Keratinocyte (primary cell): ENCODE measurements at places on chromosomes 6 and 20. TPM values are rescaled to one million over a fixed set of nuclear protein-coding genes. Genes with fewer than 3 reads are reported as not detected.

- no peaks in the 10 kb centered on the region for H3K4me1 ChIP-seq
- H3K27ac ChIP-seq = no peak overlapping the region
- no peaks in the 10 kb centered on the region for H3K36me3 ChIP-seq
- DNase-seq = no peak
- no peaks in the 10 kb centered on the region for H3K27me3 ChIP-seq
Measured at GRCh38 chr6:71678091-71678490, 208.3 kb upstream of the RIMS1 start.

GRCh38 chr6:70520575-70520974 is 46.2 kb upstream of the SDHAF4 start:
- H3K4me3 ChIP-seq = no peak overlapping the region
- H3K4me1 ChIP-seq = no peaks in the 10 kb centered on the region
- H3K27me3 ChIP-seq = no peaks in the 10 kb centered on the region

- no peak for DNase-seq
- H3K27me3 ChIP-seq = no peaks in the 10 kb centered on the region
- H3K4me3 ChIP-seq = no peak overlapping the region
- H3K36me3 ChIP-seq = peaks cover 30% of the 10 kb centered on the region
- H3K4me1 ChIP-seq = peaks cover 10% of the 10 kb centered on the region
- H3K27ac ChIP-seq = no peak overlapping the region
Measured at GRCh38 chr20:48949304-48950170, 28.0 kb downstream of the ARFGEF2 start.

- H3K4me1 ChIP-seq = no peaks in the 10 kb centered on the region
- DNase-seq = no peak
- no peak overlapping the region for H3K4me3 ChIP-seq
Measured at GRCh38 chr6:55286824-55287223, 40.4 kb upstream of the GFRAL start.

GRCh38 chr6:151440498-151440897 is 11.4 kb downstream of the RMND1 start:
- no peak for DNase-seq
- no peak overlapping the region for H3K27ac ChIP-seq
- no peak overlapping the region for H3K4me3 ChIP-seq
- peaks cover 17% of the 10 kb centered on the region for H3K36me3 ChIP-seq

RBL1 gene
- polyA plus RNA-seq = 1.2 to 4.5 TPM (median 4.2 TPM) in 3 replicates

- H3K36me3 ChIP-seq = no peaks in the 10 kb centered on the region
- peaks cover 33% of the 10 kb centered on the region for H3K4me1 ChIP-seq
- no peak overlapping the region for H3K27ac ChIP-seq
- no peaks in the 10 kb centered on the region for H3K27me3 ChIP-seq
- H3K4me3 ChIP-seq = no peak overlapping the region
Measured at GRCh38 chr6:56368491-56368890, 121.1 kb upstream of the COL21A1 start.

DNA sequence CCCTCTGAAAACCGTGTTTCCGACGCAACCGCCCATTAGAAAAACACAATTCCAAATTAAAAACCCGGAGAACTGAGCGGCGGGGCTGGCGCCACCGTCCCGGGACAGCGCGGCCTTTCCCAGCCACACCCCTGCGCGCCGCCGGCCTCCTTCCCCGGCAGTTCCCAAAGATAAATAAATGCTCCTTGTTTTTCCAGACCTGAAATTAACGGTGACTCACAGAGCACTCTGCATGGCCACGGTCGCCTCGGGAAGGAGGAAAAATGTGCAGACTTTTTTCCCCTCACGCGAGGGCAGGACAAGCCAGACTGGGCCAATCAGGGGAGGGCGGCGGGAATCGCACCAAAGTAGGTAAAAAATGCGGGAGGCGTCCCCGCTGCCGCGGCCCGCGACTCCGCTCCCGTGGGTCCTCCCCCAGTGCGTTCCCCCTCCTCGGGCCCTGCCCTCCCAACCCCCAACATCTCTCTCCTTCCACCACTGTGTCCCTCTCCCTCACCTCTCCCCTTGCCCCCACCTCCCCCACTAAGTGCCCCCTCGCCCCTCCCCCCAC is 828 bp upstream of the DSTN start:
- peaks cover 34% of the 10 kb centered on the region for H3K4me1 ChIP-seq
- H3K27me3 ChIP-seq = no peaks in the 10 kb centered on the region
- H3K36me3 ChIP-seq = peaks cover 3% of the 10 kb centered on the region

DNA sequence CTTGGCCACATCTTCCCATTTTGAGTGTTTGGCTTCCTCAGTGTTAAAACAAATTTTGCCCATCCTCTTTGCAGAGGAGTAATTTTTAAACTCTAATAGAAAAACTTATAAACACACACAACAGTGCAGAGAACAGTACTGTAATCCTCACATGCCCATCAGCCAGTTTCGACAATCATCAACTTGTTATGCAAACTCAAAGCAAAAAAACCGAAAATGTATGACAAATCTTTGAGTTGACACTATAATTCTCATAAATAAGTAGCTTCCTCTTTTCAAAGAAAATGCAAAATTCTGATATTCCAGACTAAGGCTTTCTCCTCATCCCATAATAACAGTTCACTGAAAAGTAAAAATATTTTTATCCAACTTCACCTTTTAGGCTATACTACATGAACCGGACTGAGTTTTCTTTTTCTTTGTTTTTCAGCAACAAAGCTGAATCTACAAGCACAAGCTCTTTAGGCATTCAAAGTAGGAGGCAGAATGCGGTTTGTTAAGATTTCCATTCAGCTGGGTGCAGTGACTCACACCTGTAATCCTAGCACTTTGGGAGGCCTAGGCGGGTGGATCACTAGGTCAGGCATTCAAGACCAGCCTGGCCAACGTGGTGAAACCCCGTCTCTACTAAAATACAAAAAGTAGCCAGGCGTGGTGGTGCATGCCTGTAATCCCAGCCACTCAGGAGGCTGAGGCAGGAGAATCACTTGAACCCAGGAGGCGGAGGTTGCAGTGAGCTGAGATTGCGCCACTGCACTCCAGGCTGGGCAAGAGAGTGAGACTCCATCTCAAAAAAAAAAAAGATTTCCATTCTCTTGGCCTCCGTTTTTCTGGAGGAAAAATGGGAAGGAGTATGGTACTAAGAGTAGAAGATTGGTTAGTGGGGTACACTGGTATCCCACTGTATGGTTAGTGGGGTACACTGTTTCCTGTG is 74.8 kb downstream of the GCNT2 start:
- no peaks in the 10 kb centered on the region for H3K27me3 ChIP-seq
- no peak overlapping the region for H3K27ac ChIP-seq
- H3K4me3 ChIP-seq = no peak overlapping the region

DNA sequence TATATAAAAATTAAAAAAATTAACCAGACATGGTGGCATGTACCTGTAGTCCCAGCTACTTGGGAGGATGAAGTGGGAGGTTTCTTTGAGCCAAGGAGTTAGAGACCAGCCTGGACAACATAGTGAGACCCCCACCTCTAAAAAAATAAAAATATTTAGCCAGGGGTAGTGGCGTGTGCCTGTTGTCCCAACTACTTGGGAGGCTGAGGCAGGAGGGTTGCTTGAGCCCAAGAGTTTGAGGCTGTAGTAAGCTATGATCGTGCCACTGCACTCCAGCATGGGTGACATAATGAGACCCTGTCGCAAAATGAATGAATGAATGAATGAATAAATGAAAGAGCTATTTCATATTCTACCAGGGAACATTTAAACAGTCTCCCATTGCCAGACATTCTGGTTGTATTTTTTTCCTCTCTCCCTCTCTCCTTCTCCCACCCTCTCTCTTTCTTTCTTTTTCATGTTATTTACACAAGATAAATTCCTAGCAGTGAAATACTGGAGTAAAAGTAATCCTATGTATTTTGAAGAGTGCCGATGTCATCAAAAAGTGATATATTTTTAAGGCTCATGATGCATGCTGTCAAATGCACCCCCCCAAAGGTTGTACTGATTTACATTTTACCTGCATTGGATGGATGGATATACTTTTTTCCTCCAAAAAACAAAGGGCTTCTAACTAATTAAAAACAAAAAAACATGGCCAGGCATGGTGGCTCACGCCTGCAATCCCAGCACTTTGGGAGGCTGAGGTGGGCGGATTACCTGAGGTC is 194.8 kb upstream of the ZNF217 start:
- no peak overlapping the region for H3K27ac ChIP-seq
- H3K36me3 ChIP-seq = no peaks in the 10 kb centered on the region
- no peak for DNase-seq
- H3K4me1 ChIP-seq = peaks cover 44% of the 10 kb centered on the region
- H3K4me3 ChIP-seq = no peak overlapping the region

DNA sequence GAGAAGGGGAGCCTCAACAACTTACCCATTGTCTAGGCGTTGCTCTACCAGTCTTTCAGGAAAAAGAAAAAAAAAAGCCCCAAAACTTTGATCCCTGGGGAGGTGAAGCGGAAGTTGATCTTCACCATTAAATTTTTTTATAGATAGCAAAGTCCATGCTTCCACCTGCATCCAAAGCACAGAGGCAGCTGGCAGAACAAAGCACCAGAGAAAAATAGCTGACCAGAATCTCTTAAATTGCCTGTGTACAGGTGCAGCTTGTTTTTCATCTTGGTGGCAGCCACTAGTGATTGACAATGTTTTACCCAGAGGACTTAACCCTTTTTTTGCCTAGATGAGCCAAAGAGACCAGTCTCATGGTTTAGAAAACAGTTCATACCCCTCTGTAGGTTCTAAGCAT is 86.0 kb downstream of the MYB start:
- H3K27me3 ChIP-seq = no peaks in the 10 kb centered on the region
- H3K4me3 ChIP-seq = no peak overlapping the region
- H3K27ac ChIP-seq = no peak overlapping the region

- no peaks in the 10 kb centered on the region for H3K36me3 ChIP-seq
- no peaks in the 10 kb centered on the region for H3K27me3 ChIP-seq
- DNase-seq = no peak
- H3K27ac ChIP-seq = no peak overlapping the region
- peaks cover 23% of the 10 kb centered on the region for H3K4me1 ChIP-seq
Measured at GRCh38 chr20:62620625-62621024, 21.7 kb upstream of the SLCO4A1 start.

CLDN20 gene
- 0.09 to 0.39 TPM in 2 of 3 replicates, not detected in the other for polyA plus RNA-seq

DNA sequence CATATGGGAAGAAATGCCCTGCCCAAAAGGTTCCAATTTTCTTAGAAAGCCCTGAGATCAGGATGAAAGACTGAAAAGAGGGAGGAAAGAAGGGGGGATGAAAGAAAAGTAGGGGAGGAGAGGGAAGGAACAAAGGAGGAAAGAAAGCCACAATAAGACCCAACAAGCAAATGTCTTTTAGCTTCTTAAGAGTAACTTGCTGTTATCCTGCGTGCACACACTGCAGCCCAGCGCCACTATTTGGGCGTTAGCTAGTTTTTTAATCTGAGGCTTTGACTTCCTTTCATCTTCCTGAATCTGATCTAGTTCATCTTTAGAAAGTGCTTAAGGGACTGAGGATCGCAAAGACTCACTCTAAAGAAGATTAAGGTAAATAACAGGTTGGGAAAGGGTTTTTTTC is 77.4 kb upstream of the HDDC2 start:
- no peaks in the 10 kb centered on the region for H3K36me3 ChIP-seq
- no peak for DNase-seq
- no peaks in the 10 kb centered on the region for H3K4me1 ChIP-seq

- peak; percentile 94 for DNase-seq
- no peak overlapping the region for H3K4me3 ChIP-seq
- no peaks in the 10 kb centered on the region for H3K27me3 ChIP-seq
- peak overlapping the region; percentile 77 for H3K27ac ChIP-seq
- H3K4me1 ChIP-seq = peaks cover 48% of the 10 kb centered on the region
Measured at GRCh38 chr20:35318502-35319157, 26.4 kb upstream of the FAM83C start.

- DNase-seq = no peak
- no peak overlapping the region for H3K4me3 ChIP-seq
- no peaks in the 10 kb centered on the region for H3K4me1 ChIP-seq
- no peaks in the 10 kb centered on the region for H3K36me3 ChIP-seq
- no peak overlapping the region for H3K27ac ChIP-seq
Measured at GRCh38 chr6:83824831-83825230, 28.3 kb upstream of the RIPPLY2 start.

- no peaks in the 10 kb centered on the region for H3K27me3 ChIP-seq
- DNase-seq = no peak
- H3K4me1 ChIP-seq = peaks cover 63% of the 10 kb centered on the region
- H3K27ac ChIP-seq = peak overlapping the region; percentile 90
Measured at GRCh38 chr20:4688305-4688704, 33.4 kb upstream of the PRND start.

DNA sequence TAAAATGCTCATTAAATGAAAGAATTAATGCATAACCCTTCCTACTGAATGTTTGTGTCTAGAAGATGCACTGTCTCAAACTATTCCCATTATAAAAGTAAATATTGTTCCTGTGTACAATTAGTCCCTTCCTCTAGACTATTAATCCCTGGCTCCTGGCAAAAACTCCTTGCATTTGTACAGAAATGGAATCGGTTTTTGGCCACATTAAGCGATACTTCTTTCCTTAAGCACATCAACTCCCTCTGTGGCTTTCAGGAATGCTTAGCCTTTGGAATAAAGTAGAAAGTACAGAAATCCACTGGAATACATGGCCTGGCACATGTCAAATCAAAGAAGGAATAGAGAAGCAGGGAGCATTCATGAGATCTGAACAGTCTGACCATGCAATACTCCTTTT is 179.8 kb downstream of the GMPR start:
- no peak overlapping the region for H3K27ac ChIP-seq
- H3K36me3 ChIP-seq = no peaks in the 10 kb centered on the region

RIMS1 gene
- polyA plus RNA-seq = 0.03 TPM in 1 of 3 replicates, not detected in the others

- H3K27ac ChIP-seq = no peak overlapping the region
- no peaks in the 10 kb centered on the region for H3K36me3 ChIP-seq
- no peak overlapping the region for H3K4me3 ChIP-seq
- peaks cover 8% of the 10 kb centered on the region for H3K4me1 ChIP-seq
Measured at GRCh38 chr6:133240511-133241085, 559 bp upstream of the EYA4 start.

GRCh38 chr6:89079511-89080234 is 878 bp upstream of the PNRC1 start:
- no peaks in the 10 kb centered on the region for H3K27me3 ChIP-seq
- peak overlapping the region; percentile 87 for H3K4me3 ChIP-seq
- no peak for DNase-seq
- peak overlapping the region; percentile 92 for H3K27ac ChIP-seq

CALHM4 gene
- polyA plus RNA-seq = 0.33 to 0.57 TPM (median 0.41 TPM) in 3 replicates

DNA sequence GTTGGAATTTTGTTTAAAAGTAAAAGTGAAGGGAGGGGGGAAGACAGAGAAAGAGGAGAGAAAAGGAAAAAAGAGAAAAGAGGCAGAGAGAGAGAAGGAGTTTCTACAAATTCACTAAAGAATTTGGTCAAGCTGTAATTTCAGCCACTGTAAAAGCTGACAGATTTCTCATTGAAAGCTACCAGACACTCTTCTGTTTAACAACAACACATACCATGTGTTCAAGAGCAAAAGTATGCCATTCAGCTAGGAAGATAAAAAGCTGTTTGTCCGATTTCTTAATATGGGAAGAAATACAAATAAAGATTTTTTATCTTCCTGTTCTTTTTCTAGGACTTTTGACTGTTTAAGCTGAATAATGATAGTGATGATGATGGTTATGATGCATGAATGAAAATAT is 204.8 kb upstream of the RSPO3 start:
- no peak overlapping the region for H3K4me3 ChIP-seq
- H3K27ac ChIP-seq = no peak overlapping the region
- H3K36me3 ChIP-seq = no peaks in the 10 kb centered on the region
- H3K4me1 ChIP-seq = no peaks in the 10 kb centered on the region

HAO1 gene
- polyA plus RNA-seq = not detected in 3 replicates
